ENCODE measurements at places on chromosomes 6 and 20. TPM values are rescaled to one million over a fixed set of nuclear protein-coding genes. Genes with fewer than 3 reads are reported as not detected.

- H3K27ac ChIP-seq = no peak overlapping the region
- H3K27me3 ChIP-seq = no peaks in the 10 kb centered on the region
- no peaks in the 10 kb centered on the region for H3K36me3 ChIP-seq
- no peak overlapping the region for H3K4me3 ChIP-seq
These were observed 228.5 kb downstream of the ERMARD start for GRCh38 chr6:169979873-169980432.

- H3K27ac ChIP-seq = peak overlapping the region; percentile 96
- H3K4me1 ChIP-seq = peaks cover 56% of the 10 kb centered on the region
- H3K4me3 ChIP-seq = peak overlapping the region; percentile 85
- H3K36me3 ChIP-seq = no peaks in the 10 kb centered on the region
- peak; percentile 47 for DNase-seq
These were observed 2.4 kb upstream of the TAF8 start for GRCh38 chr6:42047790-42048405.

CLPSL2 gene
- not detected for total RNA-seq

- no peak for DNase-seq
- H3K36me3 ChIP-seq = no peaks in the 10 kb centered on the region
- H3K4me3 ChIP-seq = no peak overlapping the region
- H3K27me3 ChIP-seq = no peaks in the 10 kb centered on the region
- no peaks in the 10 kb centered on the region for H3K4me1 ChIP-seq
These were observed 7.5 kb downstream of the C2 start for GRCh38 chr6:31935021-31935420.

- H3K4me3 ChIP-seq = no peak overlapping the region
- H3K4me1 ChIP-seq = peaks cover 41% of the 10 kb centered on the region
- no peaks in the 10 kb centered on the region for H3K27me3 ChIP-seq
- no peak overlapping the region for H3K27ac ChIP-seq
- no peak for DNase-seq
These were observed 39.7 kb downstream of the MAP3K5 start for GRCh38 chr6:136752554-136752953.

DNA sequence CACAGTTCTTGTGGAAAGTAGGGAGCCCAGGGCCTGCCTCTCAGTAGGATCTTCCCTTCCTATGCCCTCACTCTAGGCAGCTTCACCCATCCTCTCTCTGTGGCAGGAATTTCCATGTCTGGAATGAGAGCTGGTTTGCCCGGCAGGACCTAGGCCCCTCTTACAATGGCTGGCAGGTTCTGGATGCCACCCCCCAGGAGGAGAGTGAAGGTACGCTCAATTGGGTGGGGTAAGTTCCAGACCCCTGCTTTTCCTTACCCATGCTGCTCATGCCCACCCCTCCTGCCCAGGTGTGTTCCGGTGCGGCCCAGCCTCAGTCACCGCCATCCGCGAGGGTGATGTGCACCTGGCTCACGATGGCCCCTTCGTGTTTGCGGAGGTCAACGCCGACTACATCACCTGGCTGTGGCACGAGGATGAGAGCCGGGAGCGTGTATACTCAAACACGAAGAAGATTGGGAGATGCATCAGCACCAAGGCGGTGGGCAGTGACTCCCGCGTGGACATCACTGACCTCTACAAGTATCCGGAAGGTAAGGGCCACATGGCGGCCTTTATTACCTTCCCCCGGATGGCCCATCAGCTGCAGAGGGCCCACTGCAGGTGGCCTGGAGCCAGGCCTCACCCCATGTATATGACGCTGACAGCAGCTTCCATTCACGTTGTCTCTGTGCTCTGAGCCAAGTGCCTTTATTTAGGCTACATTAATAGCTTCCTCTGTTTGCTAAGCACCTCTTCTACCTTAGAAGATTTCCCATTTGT, 22.8 kb downstream of the TGM6 start:
- no peaks in the 10 kb centered on the region for H3K4me1 ChIP-seq
- no peak overlapping the region for H3K4me3 ChIP-seq
- H3K36me3 ChIP-seq = no peaks in the 10 kb centered on the region
- H3K27me3 ChIP-seq = no peaks in the 10 kb centered on the region
- no peak overlapping the region for H3K27ac ChIP-seq

- H3K27me3 ChIP-seq = no peaks in the 10 kb centered on the region
- H3K4me3 ChIP-seq = no peak overlapping the region
- H3K27ac ChIP-seq = peak overlapping the region; percentile 59
- peak; percentile 37 for DNase-seq
- H3K36me3 ChIP-seq = no peaks in the 10 kb centered on the region
These were observed 98.3 kb downstream of the EDN3 start for GRCh38 chr20:59398537-59399205.

GRCh38 chr20:39899881-39900280, 789.2 kb downstream of the MAFB start:
- no peak overlapping the region for H3K4me3 ChIP-seq
- H3K27ac ChIP-seq = no peak overlapping the region
- no peak for DNase-seq
- H3K4me1 ChIP-seq = no peaks in the 10 kb centered on the region

- H3K27ac ChIP-seq = no peak overlapping the region
- H3K36me3 ChIP-seq = no peaks in the 10 kb centered on the region
- no peak overlapping the region for H3K4me3 ChIP-seq
- no peak for DNase-seq
- H3K27me3 ChIP-seq = no peaks in the 10 kb centered on the region
These were observed 227.6 kb downstream of the BMP7 start for GRCh38 chr20:57038608-57039440.

FILIP1 gene
- 9.3 TPM for total RNA-seq

CRISP3 gene
- not detected for total RNA-seq

DNAH8 gene
- 0.13 TPM for total RNA-seq

ELOVL4 gene
- 0.88 TPM for total RNA-seq

DNA sequence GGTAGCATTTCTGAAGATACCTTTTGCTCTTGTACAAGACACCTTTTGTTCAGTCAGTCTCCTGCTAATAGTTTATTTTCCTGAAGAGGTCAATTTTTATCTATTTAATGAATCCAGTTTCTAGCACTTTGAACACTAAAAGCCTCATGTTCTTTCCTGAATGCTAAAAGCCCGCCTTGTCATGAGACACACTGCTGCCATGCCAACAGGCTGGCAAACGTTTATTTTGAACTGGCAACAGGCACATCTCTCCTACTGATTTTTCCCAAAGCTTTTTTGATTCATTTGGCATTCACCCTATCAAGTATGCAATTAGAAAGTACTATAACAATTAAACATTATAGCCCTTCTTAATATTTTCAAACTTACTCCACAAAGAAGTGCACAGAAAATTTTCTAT, 421.2 kb upstream of the EYS start:
- H3K4me3 ChIP-seq = no peak overlapping the region
- H3K27ac ChIP-seq = no peak overlapping the region
- no peaks in the 10 kb centered on the region for H3K4me1 ChIP-seq
- H3K27me3 ChIP-seq = no peaks in the 10 kb centered on the region
- DNase-seq = no peak

TMC2 gene
- not detected for total RNA-seq

DNA sequence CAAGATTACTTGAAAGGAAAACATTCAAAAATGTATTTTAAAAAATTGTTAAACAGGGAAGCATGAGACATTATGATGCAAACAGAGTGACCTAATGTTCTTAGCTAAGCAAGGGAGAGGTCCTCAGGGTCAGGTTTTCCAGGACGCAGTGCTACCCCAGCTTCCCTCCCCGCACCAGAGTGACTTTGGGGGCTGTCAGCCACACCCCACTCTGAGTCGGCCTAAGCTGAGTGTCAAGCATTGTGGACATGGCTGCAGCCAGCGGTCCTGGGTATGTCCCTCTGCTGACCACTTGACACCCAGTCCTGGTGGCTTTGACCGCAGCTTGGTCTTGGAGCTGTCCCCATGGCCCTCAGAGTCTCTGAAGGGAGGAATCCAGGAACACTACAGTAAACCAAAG, 54.9 kb upstream of the CD93 start:
- H3K4me3 ChIP-seq = no peak overlapping the region
- peaks cover 6% of the 10 kb centered on the region for H3K4me1 ChIP-seq
- H3K27ac ChIP-seq = no peak overlapping the region
- no peaks in the 10 kb centered on the region for H3K27me3 ChIP-seq
- no peak for DNase-seq
- H3K36me3 ChIP-seq = no peaks in the 10 kb centered on the region

- no peaks in the 10 kb centered on the region for H3K27me3 ChIP-seq
- DNase-seq = no peak
- H3K36me3 ChIP-seq = peaks cover 6% of the 10 kb centered on the region
- no peak overlapping the region for H3K27ac ChIP-seq
- no peak overlapping the region for H3K4me3 ChIP-seq
These were observed 1.8 kb downstream of the SSR1 start for GRCh38 chr6:7311176-7311575.

Data from thyroid gland (tissue), 4 donors.